ENCODE measurements at places on chromosomes 7 and 10.

DNA sequence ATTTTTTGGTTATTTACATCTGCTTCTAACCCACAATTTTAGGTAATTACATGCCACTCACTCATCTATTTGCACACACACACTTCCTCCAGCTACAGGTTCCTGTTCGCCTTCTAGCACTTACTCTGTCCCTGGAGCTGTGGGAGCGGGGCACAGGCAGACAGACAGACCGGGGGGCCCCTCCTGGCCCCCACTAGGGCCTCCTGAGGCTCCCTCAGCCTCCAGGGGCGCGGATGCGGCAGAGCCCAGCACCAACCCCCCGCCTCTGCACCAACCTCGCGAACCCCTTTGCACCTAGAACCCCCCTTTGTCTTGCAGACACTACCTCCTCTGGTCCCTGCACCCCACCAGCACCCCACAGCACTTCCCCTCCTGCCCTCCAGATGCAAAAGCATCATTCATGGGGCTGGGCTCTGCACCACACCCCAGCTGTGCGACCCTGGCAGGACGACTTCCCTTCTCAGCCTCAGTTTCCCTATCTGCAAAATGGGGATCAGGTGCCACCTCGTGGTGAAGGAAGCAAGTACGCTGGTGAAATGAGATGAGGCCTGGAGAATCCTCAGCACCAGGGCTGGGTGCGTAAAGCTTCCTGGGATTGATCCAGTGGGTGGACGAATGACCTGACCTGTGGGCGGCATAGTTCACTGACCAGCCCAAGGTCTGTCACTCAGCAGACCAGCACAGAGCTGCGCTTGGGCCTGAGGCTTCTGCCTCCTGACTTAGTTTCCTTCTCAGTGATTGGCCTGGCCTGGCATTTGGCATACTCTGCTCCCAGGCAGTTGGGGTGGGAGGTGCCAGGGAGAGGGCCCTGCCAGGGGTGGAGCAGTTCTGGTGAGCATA lies 37.9 kb downstream of the ELFN1 start:
- DNase-seq, result no peak

DNA sequence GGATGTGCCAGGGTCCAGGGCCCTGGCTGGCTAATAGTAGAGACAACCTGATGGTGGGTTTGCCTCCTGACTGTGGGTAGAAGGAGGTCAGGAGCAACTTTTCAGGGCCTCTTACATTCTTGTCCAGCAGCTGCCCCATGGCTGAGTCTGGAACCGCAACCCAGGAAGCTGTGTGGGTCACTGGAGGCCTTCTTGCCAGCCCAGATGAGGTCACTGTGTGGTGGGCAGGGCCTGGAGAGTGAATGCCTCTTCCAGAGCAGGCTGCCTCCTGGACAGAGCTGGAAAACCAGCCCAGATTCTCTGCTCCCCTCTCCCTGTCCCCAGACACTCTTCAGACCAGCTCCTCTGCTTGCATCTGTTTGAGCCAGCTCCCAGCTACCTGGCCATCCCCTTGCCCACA lies 43.5 kb upstream of the LEP start:
- no peak for DNase-seq

DNA sequence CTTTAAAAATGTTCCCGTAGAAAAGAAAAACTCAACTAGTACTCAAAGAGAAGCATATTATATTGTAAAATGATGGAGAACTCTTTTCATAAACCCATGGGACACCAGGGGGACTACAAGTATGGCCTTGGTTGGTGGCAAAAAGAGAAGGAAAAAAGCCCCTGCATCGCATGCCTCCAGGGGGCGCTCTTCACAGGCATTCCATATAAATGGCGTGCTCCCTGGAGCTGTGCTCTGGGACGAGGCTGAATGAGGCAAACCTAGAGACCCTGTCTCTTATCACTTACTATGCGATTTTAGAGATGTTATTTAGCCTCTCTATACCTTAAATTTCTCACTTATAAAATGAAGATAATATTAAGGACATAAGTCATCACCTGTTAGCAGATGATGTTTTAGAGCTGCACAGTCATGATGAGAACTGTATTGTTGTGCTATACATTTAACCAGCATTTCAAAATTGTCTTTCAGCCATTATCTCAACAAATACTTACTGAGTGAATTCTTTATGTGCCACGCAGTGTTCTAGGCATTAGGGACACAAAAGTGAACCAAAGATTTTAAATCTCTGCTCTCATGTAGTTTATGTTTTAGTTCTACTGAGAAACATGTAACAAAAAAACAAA lies 105.8 kb downstream of the ARHGAP21 start:
- DNase-seq, result peak; percentile 78

DNA sequence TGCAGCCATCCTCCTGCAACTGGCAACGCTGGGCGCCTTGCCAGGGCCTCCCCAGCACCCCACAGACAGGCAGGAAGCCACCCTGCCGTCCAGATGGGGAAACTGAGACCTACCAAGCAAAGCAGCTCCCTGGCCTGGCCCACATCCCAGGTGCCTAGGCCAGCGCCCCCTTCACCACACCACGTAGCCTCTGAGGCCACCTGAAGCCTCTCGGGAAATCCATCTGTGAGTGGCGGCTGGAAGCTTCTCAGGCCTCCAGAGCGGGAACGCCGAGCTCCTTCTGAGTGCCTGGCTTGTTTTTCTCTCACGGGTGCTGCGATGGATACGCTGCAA lies 58.7 kb downstream of the UNCX start:
- no peak for DNase-seq

- no peak for DNase-seq
Measured at GRCh38 chr10:106930751-106931150, 233.8 kb downstream of the SORCS1 start.

DNA sequence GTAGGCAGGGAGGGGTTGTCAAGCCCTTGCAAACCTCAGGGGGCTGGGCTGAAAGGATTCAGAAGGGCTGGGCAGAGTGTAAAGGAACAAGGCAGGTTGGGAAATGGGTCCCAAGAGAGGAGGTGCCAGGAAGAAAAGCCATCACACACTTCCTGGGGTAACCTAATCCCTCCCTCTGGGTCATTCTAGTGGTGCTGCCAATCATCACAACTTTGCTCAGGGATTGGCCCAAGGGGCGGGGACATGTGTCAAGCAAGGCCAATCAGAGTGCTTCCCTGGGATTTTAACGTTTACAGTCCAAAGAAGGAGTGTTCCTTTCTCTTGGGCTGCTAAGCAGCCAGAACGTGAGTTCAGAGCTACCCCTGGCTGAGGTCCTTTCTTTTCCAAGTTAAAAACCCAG lies 57.1 kb upstream of the NPTX2 start:
- DNase-seq, result peak; percentile 74

GRCh38 chr7:87596696-87597095 lies 4.0 kb downstream of the ABCB1 start:
- no peak for DNase-seq
